Activated CD8-positive, alpha-beta memory T cell treated with anti-CD3 and anti-CD28 coated beads for 48 hours (primary cell): ENCODE measurements at places on chromosomes 5 and 9.

DNA sequence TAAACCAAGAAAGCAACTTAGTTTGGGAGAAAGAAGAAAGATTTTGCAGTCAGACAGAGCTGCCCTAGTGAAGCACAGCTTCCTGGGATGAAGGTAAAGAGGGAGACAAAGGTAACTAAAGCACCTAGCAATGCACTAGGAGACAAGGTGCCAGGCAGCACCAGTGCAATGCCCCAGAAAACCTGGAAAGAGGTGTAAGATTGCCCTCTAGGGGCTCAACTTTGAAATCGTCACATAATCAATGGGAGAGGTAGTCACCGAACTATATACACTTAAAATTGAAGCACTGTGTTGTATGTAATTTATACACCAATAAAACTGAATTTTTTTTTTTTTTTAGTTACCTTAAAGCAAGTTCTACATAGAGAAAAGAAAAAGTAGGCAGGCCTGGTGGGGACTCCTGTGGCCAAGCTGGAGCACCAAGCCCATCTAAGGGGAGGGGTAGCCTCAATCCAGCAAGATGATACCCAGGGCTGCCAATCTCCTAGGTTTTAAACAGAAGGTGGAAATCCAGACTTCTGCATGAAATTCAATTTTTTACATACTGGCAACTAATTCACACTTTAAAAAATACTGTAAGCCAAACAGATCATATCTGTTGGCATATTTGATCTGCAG, 48.2 kb downstream of the CDK5RAP2 start:
- no peak for DNase-seq

- no peak for DNase-seq
Measured at GRCh38 chr5:75885849-75886596, 168.8 kb upstream of the POC5 start.

GRCh38 chr9:10146517-10147331, 466.1 kb downstream of the PTPRD start:
- DNase-seq = no peak

- DNase-seq = no peak
Measured at GRCh38 chr9:129183495-129184218, 5.6 kb upstream of the IER5L start.

DNA sequence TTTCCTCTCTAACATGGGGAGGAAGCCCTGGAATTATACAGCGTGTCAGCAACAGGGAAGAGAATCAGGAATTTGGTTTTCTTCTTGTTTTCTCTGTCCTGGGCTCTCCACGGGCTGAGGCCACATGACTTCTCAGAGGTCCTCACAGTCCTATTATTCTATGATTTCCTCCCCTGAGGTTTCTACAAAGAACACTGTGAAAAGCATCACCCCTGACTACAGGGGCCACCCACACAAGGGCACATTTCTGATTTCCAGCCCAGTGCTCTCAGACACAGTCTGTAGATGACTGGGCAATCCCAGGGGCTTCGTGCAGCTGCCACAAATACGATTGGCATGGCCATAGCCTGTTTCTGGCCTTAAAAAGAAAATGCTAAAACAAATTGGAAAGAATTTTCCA, 284.9 kb downstream of the CEMIP2 start:
- no peak for DNase-seq

GRCh38 chr9:98303633-98304125, 48.2 kb upstream of the TBC1D2 start:
- DNase-seq = no peak

DNA sequence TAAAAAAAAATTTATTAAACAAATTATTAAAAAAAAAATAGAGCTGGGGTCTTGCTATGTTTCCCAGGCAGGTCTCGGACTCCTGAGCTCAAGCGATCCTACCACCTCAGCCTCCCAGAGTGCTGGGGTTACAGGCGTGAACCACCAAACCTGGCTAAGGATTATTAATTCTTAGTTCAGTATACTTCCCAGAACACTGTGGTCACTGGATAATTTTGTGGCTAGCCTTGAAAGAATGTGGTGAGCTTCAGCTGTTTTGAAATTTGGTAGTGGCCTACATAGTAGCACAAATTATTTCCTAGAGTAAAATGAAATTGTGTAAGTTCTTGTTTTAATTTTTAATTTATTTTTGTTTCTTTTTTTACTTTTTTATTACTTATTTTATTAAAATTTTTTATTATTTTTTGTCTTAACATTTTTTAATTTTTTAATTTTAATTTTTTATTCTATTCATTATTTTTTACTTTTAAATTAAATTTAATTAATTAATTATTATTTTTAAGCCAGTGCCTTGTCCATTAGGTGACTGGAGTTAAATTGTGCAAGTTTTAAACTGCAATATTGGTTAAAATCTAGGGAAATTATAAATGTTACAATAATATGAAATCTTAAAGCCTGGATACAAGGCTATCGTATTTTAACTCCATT, 23.0 kb downstream of the ARRDC3 start:
- no peak for DNase-seq

GRCh38 chr5:96741891-96742309, 65.8 kb downstream of the ERAP1 start:
- no peak for DNase-seq

DNA sequence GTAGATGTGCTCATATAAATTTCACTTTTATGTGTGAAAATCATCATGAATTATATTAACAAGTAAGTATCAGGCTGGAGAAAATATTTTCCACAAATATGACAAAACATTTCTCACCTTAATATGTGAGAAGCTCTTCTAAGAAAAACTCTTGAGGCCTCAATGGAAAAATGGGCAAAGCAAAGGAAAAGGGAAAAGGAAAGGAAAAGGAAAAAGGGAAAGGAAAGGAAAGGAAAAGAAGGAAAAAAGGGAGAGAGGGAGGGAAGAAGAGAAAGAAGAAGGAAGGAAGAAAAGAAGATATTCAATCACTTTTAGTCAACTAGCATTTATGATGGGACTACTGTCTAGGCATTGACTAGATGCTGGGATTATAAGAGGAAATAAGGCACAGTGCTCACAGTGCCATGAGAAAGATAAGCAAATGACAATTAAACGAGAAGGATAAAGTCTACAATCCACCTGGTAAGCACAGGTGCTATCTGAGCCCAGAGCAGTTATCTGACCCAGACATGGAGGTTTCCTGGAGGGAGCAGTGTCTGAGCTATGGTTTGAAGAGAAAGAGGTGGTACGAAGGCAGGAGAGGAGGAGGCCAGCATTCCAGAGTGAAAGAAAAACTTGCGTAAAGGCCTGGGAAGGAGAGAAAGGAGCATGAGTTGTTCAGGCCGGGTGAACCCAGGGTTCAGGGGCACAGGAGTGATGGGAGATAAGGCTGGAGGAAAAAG, 18.3 kb upstream of the ACSL6 start:
- DNase-seq = no peak

DNA sequence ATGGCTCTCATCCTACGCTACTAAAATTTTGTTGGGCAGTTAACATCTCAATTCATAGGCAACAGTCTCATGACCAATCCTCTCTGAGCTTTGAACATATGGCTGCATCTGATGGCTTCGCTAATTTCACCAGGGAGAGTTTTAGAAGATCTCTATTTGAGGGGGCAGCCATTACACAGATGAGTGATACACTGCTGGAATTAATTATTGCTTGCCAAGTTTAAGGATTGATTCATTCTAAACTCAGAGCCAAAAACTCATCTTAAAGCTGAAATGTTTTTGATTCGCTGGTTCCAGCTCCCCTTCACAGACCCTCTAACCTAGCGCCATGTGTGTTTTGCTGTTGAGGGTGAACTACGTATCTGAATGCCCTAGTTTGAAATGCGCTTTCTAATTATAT, 519.9 kb upstream of the WWC1 start:
- DNase-seq = no peak

- DNase-seq = no peak
Measured at GRCh38 chr5:57493034-57493433, 10.4 kb upstream of the ACTBL2 start.

- no peak for DNase-seq
Measured at GRCh38 chr9:109473329-109473728, 24.8 kb downstream of the PTPN3 start.

DNA sequence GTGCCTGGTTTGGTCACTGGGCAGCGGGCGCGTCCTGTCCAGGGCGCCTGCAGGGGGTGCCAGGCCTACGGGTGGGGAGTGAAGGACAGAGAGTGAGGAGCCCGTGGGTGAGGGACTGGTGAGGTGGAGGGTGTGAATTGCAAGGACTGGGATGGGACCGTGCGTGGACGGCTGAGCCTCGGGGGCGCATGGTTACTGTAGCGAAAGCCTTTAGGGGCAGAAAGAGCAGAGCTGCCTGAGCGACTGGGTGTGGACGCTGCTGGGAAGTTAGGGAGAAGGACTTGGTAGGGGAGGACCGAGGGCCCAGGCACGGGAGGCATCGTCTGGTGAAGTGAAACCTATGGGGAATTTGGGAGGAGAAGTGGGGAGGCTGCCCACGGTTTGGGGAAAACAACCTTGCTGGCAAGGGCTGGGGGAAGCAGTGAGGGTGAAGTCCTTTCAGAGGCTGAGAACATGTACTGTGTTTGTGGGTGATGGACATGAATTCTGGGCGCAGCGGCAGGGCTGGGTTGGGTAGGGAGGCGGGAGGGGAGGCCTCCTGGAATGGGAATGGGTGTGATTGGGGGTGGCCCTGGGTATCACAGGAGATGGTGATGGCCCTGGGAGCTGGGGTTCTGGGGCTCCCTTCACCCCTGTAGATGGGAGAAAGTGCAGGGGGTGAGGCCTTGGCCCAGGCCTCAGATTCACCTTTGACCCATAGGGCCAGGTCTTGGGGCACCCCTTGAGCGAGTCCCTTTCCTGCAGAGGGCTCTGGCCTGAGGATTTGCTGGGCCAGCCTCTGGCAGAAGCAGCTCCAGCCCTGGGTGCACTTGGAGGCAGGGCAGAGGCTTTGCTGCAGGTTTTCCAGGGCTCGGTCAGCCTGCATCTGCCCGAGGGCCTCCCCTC, 1.7 kb upstream of the TOR4A start:
- no peak for DNase-seq

DNA sequence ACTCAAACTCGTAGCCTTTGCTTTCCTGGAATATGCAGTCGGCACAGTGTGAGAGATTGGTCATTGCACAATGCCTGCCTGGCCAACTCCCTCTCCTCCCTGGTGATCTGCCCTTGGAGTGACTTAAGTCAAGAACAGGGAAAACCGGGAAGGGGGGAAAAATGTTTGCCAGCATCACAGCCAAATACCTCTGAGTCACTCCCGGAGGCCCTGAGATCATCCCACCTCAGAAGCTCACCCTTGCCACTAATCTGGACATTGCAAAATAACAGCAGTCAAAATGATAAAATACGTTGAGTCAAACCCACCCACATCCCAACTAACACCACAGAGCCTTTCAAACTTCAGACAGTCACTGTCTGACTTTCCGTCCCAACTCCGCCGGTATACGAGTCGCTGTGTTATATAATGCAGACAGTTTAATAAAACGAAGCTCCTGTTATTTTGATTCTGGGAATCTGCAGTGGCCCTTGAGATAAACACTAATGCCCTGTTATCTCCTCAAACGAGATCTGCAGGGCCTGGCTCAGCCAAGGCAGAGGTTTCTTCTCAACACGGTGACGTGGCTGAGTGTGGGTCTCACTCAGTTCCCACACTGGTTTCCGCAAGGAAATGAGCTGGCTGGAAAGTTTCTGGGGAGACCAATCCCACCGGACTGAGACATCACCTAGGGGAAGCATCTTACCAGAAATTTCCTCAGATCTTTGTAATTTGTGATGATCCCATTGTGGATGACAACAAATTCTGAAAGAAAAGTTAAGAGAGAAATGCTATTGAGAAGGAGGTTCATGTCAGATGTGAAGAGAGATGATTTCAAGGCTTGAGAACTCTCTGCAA, 22.1 kb downstream of the GFPT2 start:
- DNase-seq = no peak

GRCh38 chr5:17340379-17340778, 122.9 kb downstream of the BASP1 start:
- no peak for DNase-seq

DNA sequence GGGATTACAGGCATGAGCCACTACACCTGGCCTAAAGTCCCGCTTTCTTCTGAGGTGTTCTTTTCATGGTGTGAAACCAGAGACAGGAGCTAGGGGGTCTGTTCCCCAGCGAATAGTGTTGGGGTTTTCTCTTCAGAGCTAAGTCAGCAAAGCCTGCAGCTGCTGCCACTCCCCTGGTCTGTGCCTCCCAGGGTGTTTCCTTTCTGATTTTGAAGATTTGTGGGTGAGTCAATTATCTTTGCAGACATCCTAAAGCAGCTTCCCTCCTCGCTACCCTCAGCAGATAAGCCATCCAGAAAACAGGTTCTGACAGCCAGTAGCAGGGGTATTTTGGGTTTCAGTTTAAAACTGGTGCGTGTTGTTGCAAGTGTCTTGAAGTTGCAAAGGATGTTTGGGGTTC, 72.0 kb upstream of the IQGAP2 start:
- no peak for DNase-seq

GRCh38 chr5:68189613-68190012, 25.9 kb upstream of the PIK3R1 start:
- DNase-seq = no peak

GRCh38 chr5:160837749-160838593, 14.0 kb downstream of the ATP10B start:
- no peak for DNase-seq

GRCh38 chr9:135939351-135940265, 21.6 kb downstream of the UBAC1 start:
- peak; percentile 38 for DNase-seq

GRCh38 chr5:172280929-172281328, 2.6 kb downstream of the UBTD2 start:
- no peak for DNase-seq
